ENCODE measurements at places on chromosomes 1 and 21.

DNA sequence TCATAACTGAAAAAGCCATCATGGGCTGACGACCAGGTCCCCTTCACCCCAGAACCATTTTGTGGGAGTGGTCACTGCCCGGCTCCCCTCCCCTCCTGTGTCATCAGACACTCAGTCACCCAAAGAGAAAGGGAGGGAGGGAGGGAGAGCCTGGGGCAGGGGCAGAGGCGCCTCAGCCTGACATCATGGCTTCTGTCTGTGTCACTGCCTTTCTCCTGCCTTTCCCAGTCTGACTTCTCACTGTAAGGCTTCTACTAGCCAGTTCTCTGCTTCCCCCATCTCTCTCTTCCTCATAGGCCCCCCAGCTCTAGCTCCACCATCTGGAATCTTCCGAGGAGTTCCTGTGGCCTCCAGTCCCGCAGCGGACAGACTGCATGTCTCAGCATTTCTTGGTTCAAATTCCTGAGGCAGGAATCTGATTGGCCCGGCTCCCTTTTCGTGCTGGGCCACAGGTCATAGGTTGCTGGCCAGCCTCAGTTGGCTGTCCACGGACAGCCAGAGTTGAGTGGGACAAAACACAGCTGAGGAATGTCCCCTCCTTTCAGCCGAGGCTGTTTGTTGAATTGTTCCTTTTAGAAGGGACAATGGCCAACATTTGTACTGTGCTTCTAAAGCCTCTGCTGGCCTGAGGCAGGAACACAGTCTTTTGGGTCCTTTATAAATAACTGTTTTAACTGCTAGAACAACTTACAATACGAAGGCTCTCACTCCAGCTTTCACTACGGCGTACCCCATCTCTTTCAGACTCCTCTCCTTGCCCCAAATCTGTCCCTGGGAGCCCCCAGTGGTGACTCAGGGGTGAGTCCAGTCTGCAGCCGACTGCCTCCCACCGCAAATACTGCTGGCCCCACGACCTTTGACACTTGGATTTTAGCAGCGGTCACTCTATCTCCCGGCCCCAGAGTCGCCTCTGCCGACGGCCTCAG, 18.7 kb upstream of the KANK4 start:
- DNase-seq, result no peak

GRCh38 chr1:234731569-234732085, 121.6 kb upstream of the IRF2BP2 start:
- DNase-seq, result no peak

DNA sequence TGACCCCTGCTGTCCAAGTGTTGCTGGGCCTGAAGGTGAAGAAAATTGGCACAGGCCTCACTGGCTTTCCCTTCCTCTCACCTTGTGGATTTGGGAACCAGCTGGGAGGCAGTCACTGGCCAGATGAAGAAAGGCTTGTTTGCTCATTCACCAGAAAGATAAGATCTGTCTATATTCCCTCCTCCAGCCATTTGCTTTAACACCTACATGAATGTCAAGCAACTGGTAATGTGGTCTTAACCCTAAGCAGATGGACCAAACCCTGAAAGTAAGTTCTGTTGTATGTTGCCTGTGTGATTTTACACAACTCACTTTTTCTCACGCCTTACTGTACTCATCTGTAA, 10.3 kb upstream of the SRRM1 start:
- no peak for DNase-seq

GRCh38 chr1:51351907-51352306, 21.5 kb upstream of the TTC39A start:
- DNase-seq, result no peak

DNA sequence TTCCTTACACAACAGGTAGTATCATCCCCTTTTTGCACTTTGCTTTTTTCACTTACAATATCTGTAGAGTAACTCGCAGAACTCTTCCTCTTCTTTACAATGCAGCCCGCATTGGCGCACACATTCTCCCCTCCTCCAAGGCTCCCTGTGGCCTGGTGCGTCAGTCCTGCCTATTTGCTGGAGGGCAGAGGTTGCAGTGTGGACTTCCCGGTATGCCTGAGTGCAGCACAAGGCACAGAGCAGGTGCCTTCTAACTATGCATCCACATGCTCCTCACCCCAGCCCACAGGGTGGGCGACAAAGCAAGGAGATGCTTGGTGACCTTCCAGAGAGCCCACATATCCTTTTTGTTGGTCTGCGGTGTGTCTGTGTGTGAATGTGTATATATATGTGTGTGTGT, 53.3 kb downstream of the ARHGEF11 start:
- no peak for DNase-seq

DNA sequence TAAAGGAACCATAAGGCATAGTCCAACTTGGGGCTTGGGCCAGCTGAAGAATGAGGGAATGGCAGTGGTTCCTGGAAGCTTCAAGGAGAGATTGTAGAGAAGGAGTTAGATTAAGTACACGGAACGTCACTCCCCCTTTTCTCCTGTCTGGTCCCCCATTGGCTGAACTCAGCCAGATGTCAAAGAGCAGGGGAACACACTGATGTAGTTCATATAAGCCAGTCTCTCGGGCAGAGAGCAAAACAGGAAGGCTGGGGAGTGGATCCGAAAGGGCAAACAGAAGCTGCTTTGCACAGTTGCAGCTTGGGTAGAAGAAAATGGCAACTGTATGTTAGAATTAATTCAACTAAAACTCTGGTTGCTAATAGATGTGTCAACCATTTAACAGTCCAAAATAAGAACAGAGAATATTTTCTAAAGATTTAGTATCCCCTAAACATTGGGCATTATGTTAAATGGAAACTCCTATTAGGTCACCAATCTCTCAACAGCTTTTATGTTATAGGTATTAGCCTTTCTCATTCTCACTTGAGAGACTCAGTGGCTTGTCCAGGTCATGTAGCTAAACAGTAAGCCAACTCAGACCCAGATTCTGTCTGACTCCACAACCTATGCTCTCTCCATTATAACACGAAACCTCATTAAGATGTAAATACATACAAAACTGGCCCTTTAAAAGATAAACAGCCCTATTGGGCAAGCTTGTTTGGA, 600.7 kb upstream of the USP24 start:
- no peak for DNase-seq

DNA sequence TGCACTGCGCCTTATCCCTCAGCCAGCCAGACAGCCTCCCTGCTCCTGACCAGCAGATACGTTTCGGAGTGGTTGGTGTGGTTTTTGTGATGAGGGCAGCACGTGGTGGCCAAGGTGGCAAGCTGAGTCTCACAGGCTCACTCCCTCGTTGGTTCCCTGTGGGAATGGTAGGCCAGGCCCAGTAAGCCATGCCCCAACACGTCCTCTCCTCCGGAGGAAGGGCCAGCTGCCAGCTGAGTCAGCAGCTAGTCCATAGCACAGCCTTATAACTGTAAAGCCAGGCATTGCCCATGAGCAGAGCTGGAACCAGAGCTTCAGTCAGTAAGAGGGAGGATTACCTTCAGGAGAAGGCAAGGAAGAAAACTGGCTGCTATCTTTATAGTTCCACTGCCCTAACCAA, 29.5 kb downstream of the SZRD1 start:
- no peak for DNase-seq

GRCh38 chr1:72846476-72847278, 564.3 kb upstream of the NEGR1 start:
- DNase-seq, result no peak

DNA sequence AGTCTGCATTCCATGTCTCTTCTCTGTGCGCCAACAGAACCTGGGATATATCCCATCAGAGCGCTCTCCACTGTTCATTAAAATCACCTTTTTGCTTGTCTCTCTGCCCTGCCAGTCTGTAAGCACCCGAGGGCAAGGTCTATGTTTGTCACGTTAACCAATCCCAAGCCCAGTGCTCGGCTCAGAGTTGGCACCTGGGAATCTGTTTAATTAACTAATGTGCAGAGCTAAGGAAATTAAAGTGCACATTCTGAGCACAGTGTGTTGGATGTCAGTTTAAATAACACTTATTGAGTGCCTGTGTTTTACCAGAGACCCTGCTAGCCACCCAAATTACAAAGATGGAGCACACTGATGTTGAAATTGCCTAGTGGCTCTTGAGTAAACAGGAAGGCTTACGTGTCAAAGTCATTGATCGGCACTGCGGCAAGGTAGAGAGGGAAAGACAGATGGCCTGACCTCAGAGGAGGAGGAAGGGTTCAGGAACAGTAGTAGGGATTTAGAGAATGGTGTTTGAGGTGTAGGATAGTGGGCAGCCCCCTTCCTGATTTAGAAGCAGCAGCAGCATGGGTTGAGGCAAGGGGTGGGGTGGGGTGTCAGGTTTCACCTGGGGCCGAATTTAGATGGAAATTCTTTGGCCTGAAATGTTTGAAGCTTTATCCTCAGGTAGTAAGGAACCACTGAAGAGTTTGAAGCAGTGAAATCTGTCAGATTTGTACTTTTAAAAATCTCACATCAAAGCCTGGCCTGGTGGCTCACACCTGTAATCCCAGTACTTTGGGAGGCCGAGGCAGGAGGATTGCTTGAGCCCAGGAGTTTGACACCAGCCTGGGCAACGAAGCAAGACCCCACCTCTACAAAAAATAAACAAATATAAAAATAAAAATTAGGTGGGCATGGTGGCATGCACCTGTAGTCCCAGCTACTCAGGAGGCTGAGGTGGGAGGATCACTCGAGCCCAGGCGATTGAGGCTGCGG, 7.7 kb downstream of the ARMH1 start:
- no peak for DNase-seq

DNA sequence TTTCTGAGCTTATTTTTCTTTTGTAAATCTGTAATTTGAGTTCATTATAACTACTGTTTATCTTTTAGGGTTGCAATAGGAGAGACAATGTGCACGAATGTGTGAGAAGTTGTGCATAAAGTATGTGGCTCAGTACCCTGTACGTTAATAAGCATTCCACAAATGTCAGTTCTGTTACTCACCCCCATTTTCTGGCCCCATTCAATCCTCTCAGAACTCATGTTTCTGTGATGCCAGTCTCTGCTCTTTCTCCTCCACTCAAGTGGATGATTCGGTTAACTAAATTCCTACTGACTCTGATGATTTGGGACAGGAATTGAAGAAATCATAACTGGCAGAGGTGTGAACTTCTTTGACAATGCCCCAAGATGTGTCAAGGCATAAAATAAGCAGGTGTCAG, 10.2 kb upstream of the DMRTB1 start:
- DNase-seq, result no peak

Measured in T-helper 22 cell (primary cell).